NCI-H524 (cell line): ENCODE measurements at places on chromosomes 1 and 21.
A peak's percentile ranks its signal among the peaks of the same experiment; 100 is the strongest.

DNA sequence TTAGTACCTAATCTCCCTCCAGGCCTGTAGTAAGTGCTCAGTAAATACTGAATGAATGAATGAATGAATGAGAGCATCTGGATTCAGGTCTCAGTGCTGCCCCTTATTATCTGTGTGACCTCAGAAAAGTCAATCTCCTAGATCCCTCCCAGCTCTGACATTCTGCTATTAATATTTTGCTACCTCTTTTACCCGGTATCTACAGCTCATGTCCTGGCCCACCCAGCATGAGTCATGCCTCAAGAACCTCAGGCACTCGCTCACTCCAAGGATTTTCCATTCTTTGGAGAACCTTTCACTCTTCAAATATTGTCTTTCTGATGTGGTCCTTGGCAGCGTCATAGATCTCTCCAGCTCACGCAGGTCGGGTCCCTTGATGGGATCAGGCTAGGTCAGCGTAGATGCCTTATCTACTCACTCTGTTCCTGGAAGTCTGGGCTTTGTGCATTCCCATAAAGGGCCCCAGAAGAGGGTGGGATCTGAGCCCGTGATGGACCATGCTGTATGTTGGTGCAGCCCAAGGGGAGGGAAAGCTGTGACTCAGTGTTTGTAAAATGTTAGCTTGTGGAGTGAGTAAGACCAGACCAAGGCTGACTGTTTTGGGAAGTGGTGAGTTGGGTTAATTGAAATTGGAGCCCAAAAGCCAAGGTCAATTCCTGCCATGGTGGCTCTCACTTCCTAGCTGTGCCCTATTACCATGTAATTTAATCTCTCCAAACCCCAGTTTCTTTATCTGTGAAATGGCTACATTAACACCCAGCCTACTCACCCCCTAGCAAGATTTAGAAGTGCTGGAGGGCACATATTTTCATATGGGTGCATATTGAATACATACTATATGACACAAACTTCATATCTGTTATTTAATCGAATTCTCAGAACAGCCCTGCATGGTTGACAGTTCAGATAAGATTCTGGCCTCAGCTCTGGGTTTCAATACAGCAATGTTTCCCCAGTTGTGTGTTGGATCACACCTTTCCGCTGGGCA is 214.1 kb upstream of the USP24 start:
- no peak for DNase-seq

DNA sequence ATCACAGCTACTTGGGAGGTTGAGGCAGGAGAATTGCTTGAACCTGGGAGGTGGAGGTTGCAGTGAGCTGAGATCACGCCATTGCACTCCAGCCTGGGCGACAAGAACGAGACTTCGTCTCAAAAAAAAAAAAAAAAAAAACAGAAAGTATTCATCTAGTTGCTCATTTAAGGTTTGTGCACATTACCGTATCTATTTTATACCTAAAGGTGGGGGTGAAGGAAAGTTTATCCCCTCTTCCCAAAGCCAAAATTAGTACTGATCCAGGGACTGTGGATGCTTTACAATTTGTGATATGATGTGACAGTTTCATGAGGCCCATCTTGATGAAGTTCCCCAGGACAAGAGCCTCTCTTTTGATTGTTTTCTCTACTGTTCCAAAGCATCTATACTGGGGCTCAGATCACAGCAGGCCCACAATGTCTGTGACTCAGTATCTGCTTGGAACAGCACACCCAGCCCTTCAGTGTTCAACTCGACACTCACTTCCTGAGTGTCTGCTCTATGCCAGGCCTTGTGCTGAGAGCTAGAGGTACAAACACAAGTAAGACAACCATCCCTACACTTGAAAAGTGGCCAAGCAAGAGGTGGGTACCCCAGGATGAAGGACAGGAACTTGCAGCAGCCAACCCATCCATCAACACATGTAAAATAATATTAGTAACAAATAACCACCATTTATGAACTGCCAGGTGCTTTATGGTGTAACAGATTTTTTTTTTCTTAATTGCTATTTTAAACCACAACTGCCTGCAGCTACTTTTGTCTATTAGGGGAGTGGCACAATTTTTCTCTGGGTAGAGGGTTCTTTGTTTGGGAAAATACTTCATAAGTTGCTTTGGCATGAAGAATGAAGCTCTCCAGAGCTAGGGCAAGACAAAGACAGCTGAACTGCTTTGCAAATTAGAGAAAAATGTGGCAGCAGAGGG is 29.0 kb upstream of the KHDRBS1 start:
- no peak for DNase-seq

GRCh38 chr1:91827087-91827458 is 58.9 kb downstream of the TGFBR3 start:
- no peak for DNase-seq

DNA sequence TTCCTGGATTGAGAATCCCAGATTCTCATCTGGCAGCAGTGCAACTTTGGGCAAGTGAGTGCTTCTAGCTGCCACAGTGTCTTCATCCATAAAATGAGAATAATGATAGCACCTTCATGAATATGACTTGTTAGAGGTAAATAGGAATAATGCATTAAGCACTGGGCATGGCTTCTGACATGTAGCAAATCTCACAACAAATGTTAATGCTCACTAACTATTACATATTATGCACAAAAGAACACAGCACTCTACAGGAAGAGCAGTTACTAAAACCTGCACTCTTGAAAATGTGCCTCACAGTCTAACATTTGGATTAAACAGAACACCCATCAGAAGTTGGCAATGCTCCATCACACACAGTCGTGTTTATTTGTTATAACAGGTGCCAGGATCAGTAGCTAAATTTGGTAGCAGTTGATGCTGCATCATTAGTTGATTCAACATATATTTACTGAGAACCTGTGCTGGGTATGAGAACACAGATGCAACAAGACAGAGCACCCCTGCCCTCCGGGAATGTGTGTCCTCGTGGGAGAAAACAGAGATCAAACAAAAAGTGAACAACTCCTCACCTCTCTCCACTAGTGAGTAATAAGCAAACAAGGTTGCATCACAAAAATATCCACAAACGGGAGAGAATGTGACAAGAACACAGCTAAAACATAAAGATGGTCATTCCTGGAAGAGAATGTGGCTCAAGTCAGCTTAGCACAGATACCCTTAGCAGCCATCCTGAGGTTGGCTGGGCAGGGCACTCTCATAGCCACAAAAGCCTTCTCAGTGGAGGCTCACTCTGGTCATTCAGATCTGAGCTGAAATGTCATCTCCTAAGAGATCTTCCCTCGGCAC is 26.2 kb upstream of the LBR start:
- DNase-seq, result no peak

DNA sequence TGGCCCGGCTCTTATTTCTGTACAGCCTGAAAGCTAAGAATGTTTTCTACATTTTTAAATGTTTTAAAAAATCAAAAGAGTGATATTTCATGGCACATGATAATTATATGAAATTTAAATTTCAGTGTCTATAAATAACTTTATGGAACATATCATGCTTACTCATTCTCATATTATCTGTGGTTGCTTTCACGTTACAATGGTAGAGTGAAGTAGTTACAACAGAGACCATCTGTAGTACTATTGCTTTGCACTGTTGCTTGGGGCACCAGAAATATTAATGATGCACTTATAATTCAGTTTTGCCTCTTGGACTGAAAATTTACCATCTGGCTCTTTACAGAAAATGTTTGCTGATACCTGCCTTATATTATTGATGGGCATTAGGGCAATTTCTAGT is 481.6 kb downstream of the PLPP3 start:
- DNase-seq, result no peak

DNA sequence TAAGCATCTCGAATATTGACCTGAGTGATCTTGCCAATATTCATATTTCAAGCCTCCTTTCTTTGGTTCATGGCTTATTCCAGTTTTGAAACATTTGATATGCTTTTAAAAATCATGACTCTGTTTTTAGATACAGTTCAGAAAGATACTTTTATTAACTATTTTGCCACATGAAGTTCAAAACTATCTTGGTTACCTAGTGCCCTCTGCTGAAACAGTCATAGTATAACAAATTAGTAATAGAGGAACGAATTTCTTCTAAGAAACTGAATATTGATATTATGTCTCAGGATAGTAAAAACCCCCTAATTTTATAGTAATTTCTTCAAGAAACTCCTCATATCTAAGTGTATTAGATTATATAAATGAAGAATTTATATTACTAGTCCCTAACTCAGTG is 52.6 kb upstream of the RC3H1 start:
- DNase-seq, result peak; percentile 6
